CD4-positive, alpha-beta memory T cell (primary cell): ENCODE measurements at places on chromosomes 4 and X. TPM values are rescaled to one million over a fixed set of nuclear protein-coding genes. Genes with fewer than 3 reads are reported as not detected.

GRCh38 chr4:13432453-13432852 is 51.7 kb downstream of the RAB28 start:
- H3K4me3 ChIP-seq = no peak overlapping the region
- no peaks in the 10 kb centered on the region for H3K36me3 ChIP-seq

- DNase-seq = no peak
- no peaks in the 10 kb centered on the region for H3K36me3 ChIP-seq
- H3K4me3 ChIP-seq = no peak overlapping the region
- H3K27me3 ChIP-seq = no peaks in the 10 kb centered on the region
- H3K27ac ChIP-seq = no peak overlapping the region
Measured at GRCh38 chr4:81740487-81740886, 268.8 kb upstream of the RASGEF1B start.

GRCh38 chr4:63275491-63275890 is 1133.8 kb downstream of the TECRL start:
- DNase-seq = no peak
- no peaks in the 10 kb centered on the region for H3K27me3 ChIP-seq
- H3K27ac ChIP-seq = no peak overlapping the region

GRCh38 chr4:156098805-156099204 is 145.1 kb upstream of the CTSO start:
- H3K27me3 ChIP-seq = no peaks in the 10 kb centered on the region
- H3K36me3 ChIP-seq = no peaks in the 10 kb centered on the region
- no peak for DNase-seq
- H3K27ac ChIP-seq = no peak overlapping the region
- H3K4me1 ChIP-seq = no peaks in the 10 kb centered on the region
- no peak overlapping the region for H3K4me3 ChIP-seq

DNA sequence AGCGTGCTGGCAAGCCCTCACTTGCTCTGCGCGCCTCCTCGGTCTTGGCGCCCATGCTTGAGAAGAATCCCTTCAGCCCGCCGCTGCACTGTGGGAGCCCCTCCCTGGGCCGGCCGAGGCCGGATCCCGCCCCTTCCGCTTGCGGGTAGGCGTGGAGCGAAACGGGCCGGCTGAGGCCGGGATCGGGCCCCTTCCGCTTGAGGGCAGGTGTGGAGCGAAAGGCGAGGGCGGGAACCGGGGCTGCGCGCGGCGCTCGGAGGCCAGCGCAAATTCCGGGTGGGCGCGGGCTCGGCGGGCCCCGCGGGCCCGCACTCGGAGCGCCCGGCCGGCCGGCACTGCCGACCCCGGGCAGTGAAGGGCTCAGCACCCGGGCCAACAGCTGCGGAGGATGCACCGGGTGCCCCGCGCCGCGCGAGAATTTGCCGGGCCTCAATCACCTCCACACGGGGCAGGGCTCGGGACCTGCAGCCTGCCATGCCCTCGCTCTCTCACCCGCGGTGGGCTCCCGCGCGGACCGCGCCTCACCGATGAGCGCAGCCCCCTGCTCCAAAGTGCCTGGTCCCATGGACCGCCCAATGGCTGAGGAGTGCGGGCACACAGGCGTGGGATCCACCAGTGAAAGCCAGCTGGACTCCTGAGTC is 58.1 kb upstream of the GBA3 start:
- no peak overlapping the region for H3K27ac ChIP-seq
- H3K27me3 ChIP-seq = no peaks in the 10 kb centered on the region
- no peak overlapping the region for H3K4me3 ChIP-seq
- no peak for DNase-seq

MAGEA8 gene
- not detected for total RNA-seq

- no peak for DNase-seq
- peaks cover 53% of the 10 kb centered on the region for H3K4me1 ChIP-seq
- H3K27me3 ChIP-seq = no peaks in the 10 kb centered on the region
- peak overlapping the region; percentile 60 for H3K4me3 ChIP-seq
Measured at GRCh38 chrX:136781180-136781797, 557 bp upstream of the ARHGEF6 start.

- no peaks in the 10 kb centered on the region for H3K27me3 ChIP-seq
- no peaks in the 10 kb centered on the region for H3K36me3 ChIP-seq
- no peak within 1 kb of the TSS for H3K4me3 ChIP-seq
- H3K27ac ChIP-seq = no peak within 1 kb of the TSS
Measured at GRCh38 chr4:186265683-186266652, at the start of gene F11. Gene F11 (plus strand): TSS chr4:186266189. CDS start chr4:186267137, 948 bp downstream.

DNA sequence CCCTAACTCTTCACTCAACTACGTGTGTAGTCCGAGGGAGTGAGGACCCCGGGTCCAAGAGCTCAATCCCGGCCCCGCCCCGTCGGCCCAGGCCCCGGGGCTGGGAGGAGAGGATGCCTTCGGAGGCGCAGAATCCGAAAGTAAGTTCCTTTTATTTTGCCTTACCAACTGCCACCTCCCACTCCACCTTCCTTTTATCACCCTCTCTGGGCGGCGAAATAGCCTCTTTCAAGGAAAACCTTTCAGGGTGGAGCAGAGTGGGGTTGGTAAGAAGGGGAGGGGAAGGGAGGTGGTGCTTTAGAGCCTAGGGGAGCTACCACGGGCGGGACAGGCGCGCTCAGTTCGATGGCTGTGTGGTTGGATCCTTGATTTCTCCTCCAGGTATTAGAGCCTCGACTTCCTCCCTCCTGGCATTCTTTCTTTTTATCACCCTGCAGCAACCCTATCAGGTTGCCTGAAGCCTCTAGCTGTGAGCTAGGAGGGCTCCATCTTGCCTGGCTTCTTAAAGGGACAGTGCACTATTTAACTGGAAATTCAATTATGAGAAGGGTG is 191.2 kb downstream of the RRAGB start:
- no peaks in the 10 kb centered on the region for H3K27me3 ChIP-seq
- H3K4me3 ChIP-seq = peak overlapping the region; percentile 47
- peak overlapping the region; percentile 44 for H3K27ac ChIP-seq
- H3K4me1 ChIP-seq = peaks cover 10% of the 10 kb centered on the region
- DNase-seq = no peak

F11 gene
- total RNA-seq = not detected

DNA sequence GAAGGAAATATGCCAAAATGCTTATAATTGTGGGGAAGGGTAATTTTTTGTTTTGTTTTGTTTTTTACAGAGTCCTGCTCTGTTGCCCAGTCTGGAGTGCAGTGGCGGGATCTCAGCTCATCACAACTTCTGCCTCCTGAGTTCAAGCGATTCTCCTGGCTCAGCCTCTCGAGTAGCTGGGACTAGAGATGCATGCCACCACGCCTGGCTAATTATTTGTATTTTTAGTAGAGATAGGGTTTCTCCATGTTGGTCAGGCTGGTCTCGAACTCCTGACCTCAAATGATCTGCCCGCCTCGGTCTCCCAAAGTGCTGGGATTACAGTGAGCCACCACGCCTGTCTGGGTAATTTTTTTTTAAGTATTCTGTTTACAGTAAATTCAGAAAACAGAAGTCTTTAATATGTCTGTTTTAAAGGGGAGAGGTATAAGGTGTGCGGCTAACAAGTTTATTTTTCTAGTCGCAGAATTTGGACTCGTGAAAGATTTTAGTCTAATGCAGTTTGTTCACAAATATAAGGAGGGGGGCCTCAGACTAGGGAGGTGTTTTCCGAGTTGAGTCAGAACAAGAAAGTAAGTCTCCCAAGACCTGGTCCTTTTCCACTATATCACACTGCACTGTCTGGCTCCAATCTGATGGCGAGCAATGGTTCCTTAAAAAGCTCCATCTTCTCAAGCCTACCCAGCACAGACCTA is 1.5 kb downstream of the ACSL1 start:
- no peaks in the 10 kb centered on the region for H3K27me3 ChIP-seq
- peak overlapping the region; percentile 53 for H3K4me3 ChIP-seq
- H3K4me1 ChIP-seq = peaks cover 24% of the 10 kb centered on the region
- H3K36me3 ChIP-seq = no peaks in the 10 kb centered on the region

DNA sequence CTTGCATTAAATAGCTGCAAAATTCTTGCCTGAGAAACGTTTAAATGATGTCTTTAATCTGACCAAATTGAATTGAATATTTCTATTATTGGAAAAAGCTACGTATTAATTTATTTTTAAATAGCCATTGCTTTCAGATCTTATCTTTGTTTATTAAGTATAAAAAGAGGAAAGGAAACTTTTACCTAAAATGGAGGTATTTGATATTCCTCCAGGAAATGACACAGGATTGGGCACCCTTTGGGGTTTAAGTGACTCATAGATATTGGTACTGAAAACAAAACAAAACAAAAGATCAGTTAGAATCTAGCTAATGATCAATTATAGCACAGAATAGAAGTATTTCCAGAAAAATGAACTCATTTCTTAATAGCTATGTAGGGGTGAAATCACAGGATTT is 34.1 kb downstream of the PLS3 start:
- H3K4me3 ChIP-seq = no peak overlapping the region
- DNase-seq = no peak
- no peak overlapping the region for H3K27ac ChIP-seq
- H3K4me1 ChIP-seq = no peaks in the 10 kb centered on the region

DNA sequence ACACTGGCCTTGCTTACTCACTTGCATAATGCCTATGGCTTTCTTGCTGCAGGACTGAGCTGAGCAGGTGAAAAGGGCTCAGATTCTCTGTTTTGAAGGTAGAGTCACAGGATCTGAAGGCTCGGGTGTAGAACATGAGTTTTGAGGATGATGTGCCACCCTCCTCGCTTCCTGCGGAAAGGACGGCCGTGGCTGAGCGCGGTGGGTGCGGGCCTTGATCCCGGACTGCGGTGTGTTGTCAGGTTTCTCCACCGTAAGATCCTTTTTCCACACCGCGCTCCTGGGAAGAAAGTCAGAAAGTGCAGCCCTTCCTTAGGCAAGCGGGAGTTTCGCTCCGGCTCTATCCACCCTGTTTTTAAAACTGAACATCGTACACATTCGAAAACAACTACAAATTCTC is 36.2 kb downstream of the ZFP42 start:
- DNase-seq = no peak
- H3K27me3 ChIP-seq = no peaks in the 10 kb centered on the region
- H3K4me1 ChIP-seq = no peaks in the 10 kb centered on the region
- H3K27ac ChIP-seq = no peak overlapping the region
- no peak overlapping the region for H3K4me3 ChIP-seq
- H3K36me3 ChIP-seq = no peaks in the 10 kb centered on the region

GABRB1 gene
- total RNA-seq = not detected

DNA sequence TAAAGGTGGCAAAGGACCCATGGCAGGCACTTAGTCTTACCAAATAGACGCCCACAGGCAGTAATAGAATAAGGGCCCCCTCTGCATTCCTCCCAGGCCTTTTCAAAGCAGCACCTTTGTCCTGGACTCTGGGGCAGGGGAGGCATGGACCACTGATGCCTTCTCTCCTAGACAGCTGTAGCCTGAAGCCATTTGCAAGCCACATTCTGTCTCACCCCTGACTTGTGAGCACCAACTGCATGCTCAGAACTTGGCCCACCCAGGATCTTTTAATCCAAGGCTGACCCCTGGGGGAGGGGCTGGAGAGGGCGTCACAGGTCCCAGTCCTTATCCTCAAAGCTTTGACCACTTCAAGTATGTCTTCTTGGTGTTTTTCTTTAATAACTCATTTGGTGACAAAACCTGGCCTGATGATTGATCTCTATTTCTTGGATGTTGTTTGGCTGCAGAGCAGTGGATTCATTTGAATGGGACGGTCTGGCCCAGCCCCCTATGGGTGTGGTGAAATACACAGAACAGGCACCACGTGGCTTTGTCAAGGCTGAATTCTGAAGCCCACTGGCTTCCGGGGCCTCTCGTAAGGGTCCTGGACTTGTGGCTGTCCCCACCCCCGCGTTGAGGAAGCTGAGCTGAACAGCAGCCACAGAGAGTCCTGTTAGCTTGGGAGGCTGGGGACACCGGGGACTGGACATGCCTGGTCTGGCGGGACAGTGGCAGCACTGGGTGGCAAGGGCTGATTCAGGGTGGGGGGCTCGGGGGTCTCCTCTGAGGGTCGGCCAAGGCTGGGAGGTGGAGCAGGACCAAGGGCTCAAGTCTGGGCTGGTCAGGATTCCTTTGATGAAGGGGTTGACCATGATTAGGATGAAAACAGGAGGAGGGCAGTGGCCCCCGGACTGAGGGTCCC is 36.6 kb downstream of the ADRA2C start:
- H3K27ac ChIP-seq = no peak overlapping the region
- no peaks in the 10 kb centered on the region for H3K36me3 ChIP-seq
- no peak for DNase-seq
- no peaks in the 10 kb centered on the region for H3K27me3 ChIP-seq
- no peaks in the 10 kb centered on the region for H3K4me1 ChIP-seq
- no peak overlapping the region for H3K4me3 ChIP-seq

TRIM61 gene
- total RNA-seq = 1.4 TPM

ADAM29 gene
- 0.41 TPM for total RNA-seq

NDNF gene
- total RNA-seq = not detected

- H3K36me3 ChIP-seq = no peaks in the 10 kb centered on the region
- H3K27ac ChIP-seq = no peak overlapping the region
- no peaks in the 10 kb centered on the region for H3K4me1 ChIP-seq
- no peak overlapping the region for H3K4me3 ChIP-seq
- H3K27me3 ChIP-seq = no peaks in the 10 kb centered on the region
- no peak for DNase-seq
Measured at GRCh38 chrX:1009771-1010170, 202.7 kb downstream of the CRLF2 start.

DNA sequence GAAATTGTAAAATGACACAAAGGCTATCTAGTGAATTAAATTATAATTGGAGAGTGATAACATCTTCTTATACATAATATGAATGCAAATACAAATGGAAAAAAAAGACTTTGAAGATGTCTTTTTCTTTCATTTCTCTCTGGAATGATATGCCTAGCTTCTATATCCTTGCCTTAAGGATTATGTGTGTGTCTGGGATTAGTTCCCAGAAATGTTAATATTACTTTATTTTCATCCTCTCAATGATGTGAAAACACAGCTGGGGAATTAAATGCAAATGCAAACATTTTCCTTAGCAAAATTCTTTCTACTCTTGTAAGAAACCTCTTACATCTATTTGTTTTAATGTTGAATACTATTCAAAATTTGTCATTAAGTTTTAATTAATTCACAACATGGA is 441.9 kb downstream of the FSTL5 start:
- H3K27ac ChIP-seq = no peak overlapping the region
- no peaks in the 10 kb centered on the region for H3K27me3 ChIP-seq
- H3K4me1 ChIP-seq = no peaks in the 10 kb centered on the region
- no peaks in the 10 kb centered on the region for H3K36me3 ChIP-seq

MAGEB17 gene
- not detected for total RNA-seq

S100G gene
- not detected for total RNA-seq

NEIL3 gene
- total RNA-seq = 0.17 TPM

FGF16 gene
- total RNA-seq = not detected

USP17L20 gene
- not detected for total RNA-seq

DNA sequence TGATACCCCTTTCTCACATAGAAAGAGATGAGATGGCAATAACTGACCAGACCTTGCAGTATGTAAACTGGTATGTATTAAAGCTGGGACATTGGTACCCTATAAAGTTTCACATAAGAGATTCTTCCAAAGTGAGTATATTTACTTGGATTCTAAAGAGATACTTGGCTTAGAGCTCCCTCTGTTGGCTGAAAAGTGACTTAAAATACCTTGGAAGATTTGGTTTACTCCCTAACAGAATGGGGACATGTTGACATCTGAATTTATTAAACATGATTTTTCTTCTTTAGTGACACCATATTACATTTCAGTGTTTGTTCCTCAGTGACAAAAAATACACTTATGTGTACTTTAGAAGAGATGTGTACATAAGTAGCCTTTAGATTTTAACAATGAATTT is 47.9 kb upstream of the RGN start:
- no peaks in the 10 kb centered on the region for H3K4me1 ChIP-seq
- H3K27ac ChIP-seq = no peak overlapping the region
- H3K27me3 ChIP-seq = no peaks in the 10 kb centered on the region

- no peak overlapping the region for H3K4me3 ChIP-seq
- H3K27me3 ChIP-seq = no peaks in the 10 kb centered on the region
- no peak for DNase-seq
- peaks cover 26% of the 10 kb centered on the region for H3K36me3 ChIP-seq
- H3K4me1 ChIP-seq = peaks cover 46% of the 10 kb centered on the region
Measured at GRCh38 chr4:1328267-1329155, 18.5 kb upstream of the UVSSA start.
